HFFc6 (cell line): ENCODE measurements at places on chromosomes 12 and 14. TPM values are rescaled to one million over a fixed set of nuclear protein-coding genes. Genes with fewer than 3 reads are reported as not detected.

Gene CLEC6A
- total RNA-seq, result not detected in 3 replicates

Gene MEG3
- 156 and 255 TPM in 2 replicates for total RNA-seq

Gene PLD4
- 0.03 and 0.11 TPM in 2 replicates for total RNA-seq

Gene HSPB8
- total RNA-seq, result 20.1 to 40.1 TPM (median 35.8 TPM) in 3 replicates

Gene TMEM30B
- total RNA-seq, result not detected in 3 replicates

Gene SYT1
- 3.5 to 9.6 TPM (median 4.9 TPM) in 3 replicates for total RNA-seq

Gene OTOGL
- 0.11 to 0.32 TPM (median 0.27 TPM) in 3 replicates for total RNA-seq

Gene LGR5
- not detected in 3 replicates for total RNA-seq

Gene GPD1
- total RNA-seq, result not detected in 3 replicates

Gene ETFRF1
- total RNA-seq, result 22.2 and 25.3 TPM in 2 replicates

Gene CIT
- total RNA-seq, result 20.2 to 44.5 TPM (median 34.2 TPM) in 3 replicates

Gene CLEC2B
- total RNA-seq, result not detected in 2 replicates

Gene LRP1-AS
- total RNA-seq, result not detected in 3 replicates

Gene SERPINA9
- total RNA-seq, result not detected in 3 replicates

Gene BEST3
- 0.39 TPM in 1 of 3 replicates, not detected in the others for total RNA-seq

Gene TRMT61A
- total RNA-seq, result 13.0 to 15.3 TPM (median 13.4 TPM) in 3 replicates
